ENCODE measurements at places on chromosomes 2 and 18.

DNA sequence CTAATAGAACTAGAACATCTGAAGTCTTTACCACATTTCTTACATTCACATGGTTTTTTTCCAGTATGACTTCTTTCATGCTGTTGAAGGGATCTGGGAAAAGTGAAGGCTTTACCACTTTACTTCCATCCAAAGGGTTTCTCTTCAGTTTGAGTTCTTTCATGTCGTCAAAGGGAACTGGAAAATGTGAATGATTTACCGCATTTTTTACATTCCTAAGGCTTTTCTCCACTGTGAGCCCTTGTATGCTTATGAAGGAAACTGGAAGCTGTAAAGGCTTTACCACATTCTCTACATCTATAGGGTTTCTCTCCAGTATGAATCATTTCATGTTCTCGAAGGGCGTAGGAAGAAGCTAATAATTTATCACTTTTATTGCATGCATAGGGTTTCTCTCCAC is 46.7 kb downstream of the NBEAL1 start:
- no peak for DNase-seq

GRCh38 chr2:125456693-125457363 is 1199.1 kb upstream of the GYPC start:
- no peak for DNase-seq

DNA sequence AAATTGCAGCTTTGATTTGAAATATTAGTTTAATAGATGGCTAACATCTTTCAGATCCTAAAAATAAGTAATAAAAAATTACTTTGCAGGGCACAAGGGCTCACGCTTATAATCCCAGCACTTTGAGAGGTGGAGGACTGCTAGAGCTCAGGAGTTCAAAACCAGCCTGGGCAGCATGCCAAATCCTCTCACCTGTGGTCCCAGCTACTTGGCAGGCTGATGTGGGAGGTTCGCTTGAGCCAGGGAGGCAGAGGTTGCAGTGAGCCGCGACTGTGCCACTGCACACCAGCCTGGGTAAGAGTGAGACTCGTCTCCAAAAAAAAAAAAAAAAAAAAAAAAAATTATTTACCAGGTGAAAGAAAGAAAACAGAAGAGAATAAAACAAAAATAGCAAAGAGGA is 449.8 kb downstream of the NRXN1 start:
- DNase-seq: peak; percentile 76

DNA sequence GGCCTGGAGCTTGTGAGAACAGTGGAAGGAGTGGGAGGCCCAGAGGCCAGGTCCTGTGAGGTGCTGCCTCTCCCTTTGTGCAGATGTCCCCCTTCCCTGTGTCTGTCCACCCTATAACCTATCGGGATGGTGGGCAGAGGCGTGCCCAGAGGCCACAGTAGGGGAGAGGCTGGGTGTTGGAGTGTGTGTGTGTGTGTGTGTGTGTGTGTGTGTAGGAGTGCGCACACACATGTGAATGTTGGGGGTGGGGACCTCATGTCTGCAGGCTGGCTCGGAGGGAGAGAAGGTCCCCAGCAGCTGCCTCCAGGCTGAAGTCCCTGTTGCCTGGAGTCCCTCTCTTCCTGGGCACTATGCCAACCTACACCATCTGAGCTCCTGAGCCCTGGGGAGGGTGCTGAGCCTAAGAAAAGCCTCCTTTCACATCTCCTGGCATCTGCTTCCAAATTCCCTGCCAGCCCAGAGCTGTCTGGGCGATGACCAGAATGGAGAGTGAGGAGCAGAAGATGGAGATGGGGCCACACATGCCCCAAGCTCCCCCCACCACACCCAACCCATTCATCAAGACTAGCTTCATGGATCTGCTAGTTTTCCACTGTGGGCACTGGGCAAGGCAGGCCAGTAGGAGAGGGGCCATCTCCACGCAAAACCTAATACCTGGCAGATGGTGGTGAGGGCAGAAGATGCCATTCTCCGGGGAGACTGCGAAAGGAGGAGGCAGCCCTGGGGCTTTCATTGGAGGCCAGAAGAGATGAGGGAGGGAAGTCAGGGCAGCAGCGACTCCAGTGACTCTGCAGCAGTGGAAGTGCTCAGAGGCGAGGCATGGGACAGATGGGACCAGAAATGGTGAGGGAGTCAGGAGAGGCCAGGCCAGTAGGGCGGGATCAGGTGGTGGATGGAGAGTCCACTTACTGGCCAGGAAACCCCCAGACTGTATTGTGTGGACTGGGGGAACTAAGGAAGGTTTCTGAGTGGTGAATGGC is 20.3 kb downstream of the KCNK3 start:
- peak; percentile 79 for DNase-seq

GRCh38 chr18:63395503-63395902 is 26.8 kb downstream of the VPS4B start:
- DNase-seq: no peak

DNA sequence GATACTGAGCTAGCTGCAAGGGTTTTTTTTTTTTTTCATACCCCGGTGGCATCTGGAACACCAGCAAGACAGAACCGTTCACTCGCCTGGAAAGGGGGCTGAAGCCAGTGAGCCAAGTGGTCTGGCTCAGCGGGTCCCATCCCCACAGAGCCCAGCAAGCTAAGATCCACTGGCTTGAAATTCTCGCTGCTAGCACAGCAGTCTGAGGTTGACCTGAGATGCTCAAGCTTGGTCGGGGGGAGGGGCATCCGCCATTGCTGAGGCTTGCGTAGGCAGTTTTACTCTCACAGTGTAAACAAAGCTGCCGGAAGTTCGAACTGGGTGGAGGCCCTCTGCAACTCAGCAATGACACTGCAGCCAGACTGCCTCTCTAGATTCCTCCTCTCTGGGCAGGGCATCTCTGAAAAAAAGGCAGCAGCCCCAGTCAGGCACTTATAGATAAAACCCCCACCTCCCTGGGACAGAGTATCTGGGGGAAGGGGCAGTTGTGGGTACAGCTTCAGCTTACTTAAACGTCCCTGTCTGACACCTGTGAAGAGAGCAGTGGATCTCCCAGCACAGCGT is 5.1 kb upstream of the MIB1 start:
- peak; percentile 14 for DNase-seq

DNA sequence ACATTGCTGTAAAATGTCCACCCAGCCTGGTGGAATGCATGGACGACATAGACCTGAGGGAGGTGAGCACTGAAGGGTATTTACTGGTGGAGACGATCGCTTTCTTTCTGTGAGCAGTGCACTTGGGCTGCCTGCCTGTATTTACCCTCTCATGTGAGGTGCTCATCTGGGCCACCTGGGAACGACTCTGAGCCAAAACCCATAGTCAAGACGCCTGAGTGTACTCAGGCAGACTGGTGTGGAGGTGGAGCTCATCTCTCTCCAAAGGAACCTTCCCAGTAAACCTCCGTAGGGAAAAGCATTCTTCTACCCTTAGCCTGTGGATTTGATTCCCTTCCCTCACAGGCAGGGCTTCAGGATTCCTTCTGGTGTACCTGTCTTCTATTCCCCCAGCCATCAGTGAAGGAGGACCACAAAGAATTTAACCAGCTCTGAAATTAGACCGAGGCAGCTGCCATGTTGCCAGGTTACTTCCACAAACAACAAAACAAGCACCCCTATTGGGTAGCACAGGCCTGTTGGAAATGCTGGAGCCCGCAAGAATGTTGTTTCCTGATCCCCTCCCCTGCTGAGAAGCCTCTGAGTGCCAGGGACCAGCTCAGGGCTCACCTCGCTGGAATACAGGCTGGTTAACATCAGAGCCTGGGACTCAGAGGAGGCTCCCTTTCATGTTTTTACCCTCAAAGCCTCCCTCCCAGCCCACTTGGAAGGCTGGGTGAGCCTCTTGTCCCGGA is 47.5 kb upstream of the TXNDC2 start:
- peak; percentile 88 for DNase-seq

- DNase-seq: no peak
Observed at GRCh38 chr2:79250656-79251055, 91.1 kb upstream of the REG3A start.

DNA sequence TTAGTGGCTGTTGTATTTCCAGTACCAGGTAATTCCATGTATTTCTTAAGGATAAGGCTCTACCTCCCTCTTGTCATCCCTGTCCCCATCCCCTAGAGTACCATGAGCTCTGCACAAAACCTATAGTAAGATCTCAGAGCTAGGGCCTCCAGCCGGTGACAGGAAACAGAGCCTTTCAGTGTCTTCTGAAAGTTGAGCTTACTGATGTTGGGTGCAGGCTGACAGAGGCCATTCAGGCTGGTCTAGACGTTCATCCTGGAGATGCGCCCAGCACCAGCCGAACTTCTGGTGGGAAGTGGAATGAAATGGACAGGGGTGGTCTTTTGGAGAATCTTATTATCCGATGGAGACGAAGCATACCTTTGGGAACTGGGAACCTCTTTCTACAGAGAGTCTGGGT is 16.7 kb upstream of the LYPD6B start:
- DNase-seq: no peak

GRCh38 chr2:8633735-8634313 is 48.0 kb upstream of the ID2 start:
- no peak for DNase-seq

GRCh38 chr2:140401056-140401455 is 1620.9 kb upstream of the NXPH2 start:
- no peak for DNase-seq

DNA sequence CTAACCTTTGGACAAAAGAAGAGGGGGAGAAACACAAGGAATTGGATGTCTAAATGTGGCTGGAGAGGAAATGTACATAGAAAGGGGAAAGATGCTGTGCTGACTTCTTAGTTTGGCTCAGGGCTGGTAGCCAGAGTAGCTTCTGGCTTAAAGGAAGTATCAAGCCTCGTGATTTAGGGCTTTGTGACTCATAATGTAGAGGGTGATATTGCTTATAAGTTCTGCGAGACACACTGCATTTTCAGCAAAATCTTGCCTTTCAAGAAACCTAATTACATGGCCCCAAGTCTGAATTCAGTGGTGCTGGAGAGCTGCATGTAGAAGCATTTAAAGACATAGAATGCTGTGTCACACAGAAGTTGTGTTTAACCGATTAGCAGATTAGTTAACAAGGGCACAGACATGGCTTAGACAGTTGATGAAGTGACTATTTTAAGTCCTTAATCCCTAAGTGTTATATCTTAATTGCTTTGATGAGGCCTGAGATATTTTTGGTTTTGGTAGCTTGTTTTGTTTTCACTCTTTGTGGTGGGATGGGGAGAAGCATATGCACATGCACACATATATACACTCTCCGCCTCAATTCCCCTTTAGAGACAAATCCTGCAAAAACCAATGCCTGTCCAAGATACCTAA is 66.4 kb downstream of the EPAS1 start:
- DNase-seq: no peak

- DNase-seq: no peak
Observed at GRCh38 chr2:25671622-25672021, 1.8 kb downstream of the DTNB start.

GRCh38 chr2:143697744-143698143 is 568.5 kb downstream of the ARHGAP15 start:
- DNase-seq: no peak

- peak; percentile 77 for DNase-seq
Observed at GRCh38 chr2:234550511-234551107, 53.7 kb upstream of the ARL4C start.

- DNase-seq: no peak
Observed at GRCh38 chr18:35289727-35290093, 319 bp downstream of the ZSCAN30 start.

DNA sequence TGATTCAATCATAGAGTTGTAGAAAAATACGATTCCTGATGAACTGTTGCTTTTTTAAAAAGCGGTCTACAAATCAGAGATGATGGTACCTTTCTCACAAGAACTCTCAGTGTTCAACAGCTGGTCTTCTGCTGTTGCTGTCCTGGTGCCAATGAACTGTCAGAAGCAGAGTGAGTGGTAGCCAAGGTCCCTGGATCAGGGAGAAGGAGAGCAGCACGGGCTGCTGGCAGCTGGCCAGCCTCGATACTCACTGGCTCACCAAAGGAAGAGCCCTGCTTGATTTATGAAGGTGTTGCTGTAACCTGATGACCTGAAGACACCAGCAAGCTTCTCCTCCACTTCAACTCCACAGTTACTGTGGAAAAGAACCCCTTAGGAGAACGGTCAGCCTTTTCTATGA is 300.8 kb upstream of the SOX11 start:
- DNase-seq: peak; percentile 86

DNA sequence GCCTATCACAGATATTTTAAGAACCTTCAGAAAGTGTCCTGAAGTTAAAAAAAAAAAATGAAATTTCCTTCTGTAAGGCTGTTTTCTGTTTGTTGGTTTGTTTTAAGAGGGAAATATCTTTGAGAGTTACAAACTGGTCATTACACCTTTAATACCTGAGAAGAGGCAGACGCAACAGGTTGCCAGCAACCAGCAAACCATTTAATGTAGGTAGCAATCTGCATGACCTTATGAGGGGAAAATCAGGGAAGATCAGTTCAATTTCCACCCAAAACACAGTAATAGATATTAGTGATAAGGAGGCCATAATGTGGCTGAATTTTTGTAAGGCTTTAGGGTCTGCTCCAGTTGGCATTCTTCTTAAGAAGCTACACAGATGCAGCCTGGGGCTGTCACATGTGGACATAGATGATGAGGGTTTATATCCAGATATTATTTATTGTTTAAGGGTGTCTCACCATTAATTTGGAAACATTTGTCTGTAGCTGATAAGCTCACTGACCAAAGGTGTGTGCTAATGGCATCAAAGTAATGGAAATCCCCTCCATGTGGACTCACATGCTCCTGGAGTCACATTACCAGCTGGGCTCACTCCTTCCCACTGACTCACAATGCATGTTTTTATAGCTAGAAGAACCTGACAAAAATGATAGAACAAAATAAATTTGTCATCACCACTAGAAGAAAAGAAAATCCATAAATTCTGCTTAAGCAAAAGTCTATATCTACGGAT is 83.5 kb upstream of the DTNA start:
- no peak for DNase-seq

- DNase-seq: no peak
Observed at GRCh38 chr18:65359479-65359878, 391.3 kb upstream of the CDH7 start.

GRCh38 chr2:191920502-191920901 is 73.6 kb upstream of the CAVIN2 start:
- DNase-seq: no peak

- no peak for DNase-seq
Observed at GRCh38 chr18:34676816-34677574, 33.1 kb upstream of the DTNA start.

DNA sequence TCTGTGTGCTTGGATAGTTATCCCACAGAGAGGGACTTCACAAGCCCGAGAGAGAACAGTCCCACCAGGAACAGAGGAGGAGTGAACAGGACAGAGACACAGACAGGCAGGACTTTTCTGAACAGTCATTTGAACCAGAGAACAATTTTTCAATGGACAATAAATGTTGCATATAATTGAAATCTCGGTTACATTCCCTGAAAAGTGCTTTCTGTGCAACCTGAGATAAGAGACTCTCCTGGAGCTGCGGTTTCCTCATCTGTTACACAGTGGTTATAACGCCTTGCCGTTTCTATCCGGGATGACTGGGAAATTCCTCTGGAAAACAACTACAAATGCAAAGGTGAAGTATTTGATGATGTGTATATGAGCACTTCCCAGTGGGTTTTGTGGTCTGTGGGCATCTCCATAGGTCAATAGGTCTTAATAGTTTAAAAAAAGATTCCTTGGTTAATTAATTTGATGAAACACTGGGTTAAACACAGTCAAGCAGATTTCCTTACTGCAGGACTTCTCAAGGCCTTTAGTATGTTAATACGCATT is 87.2 kb upstream of the HPCAL1 start:
- DNase-seq: no peak

- no peak for DNase-seq
Observed at GRCh38 chr18:34838669-34839068, 128.6 kb downstream of the DTNA start.
